ENCODE measurements at places on chromosomes 5 and 9. TPM values are rescaled to one million over a fixed set of nuclear protein-coding genes. Genes with fewer than 3 reads are reported as not detected.

Gene CD14
- 122 TPM for total RNA-seq

- DNase-seq: no peak
Observed at GRCh38 chr5:81803812-81804211, 52.9 kb upstream of the SSBP2 start.

- no peak for DNase-seq
Observed at GRCh38 chr5:146032911-146033310, 72.5 kb downstream of the PLAC8L1 start.

- no peak for DNase-seq
Observed at GRCh38 chr5:157606046-157606445, 30.5 kb upstream of the ADAM19 start.

Gene ANKRD31
- not detected for total RNA-seq

DNA sequence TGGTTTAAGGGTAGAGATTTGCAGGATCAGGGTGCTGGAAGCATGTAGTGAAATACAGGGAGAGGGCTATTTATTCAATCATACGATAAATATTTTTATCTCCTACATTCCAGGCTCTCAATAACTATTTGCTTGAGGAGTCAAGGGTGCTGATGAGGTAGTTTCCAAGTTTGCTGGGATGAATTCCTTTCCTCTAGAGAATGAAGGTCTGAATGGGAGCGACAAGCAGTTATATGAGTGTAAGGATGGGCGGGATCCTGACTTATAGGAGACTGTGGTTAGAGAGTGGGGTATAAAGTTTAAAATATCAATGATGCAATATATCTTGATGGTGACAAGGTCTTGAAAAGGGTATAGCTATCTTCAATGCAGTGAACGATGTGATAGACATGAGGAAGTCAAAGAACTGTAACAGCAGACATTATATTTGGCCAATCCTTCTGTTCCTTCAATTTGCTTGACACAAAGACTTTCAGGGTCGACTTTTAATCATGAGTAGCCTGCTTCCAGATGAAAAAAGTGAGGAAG lies 201.1 kb upstream of the HAPLN1 start:
- DNase-seq: no peak

GRCh38 chr5:9507974-9508373 lies 37.9 kb downstream of the SEMA5A start:
- no peak for DNase-seq

DNA sequence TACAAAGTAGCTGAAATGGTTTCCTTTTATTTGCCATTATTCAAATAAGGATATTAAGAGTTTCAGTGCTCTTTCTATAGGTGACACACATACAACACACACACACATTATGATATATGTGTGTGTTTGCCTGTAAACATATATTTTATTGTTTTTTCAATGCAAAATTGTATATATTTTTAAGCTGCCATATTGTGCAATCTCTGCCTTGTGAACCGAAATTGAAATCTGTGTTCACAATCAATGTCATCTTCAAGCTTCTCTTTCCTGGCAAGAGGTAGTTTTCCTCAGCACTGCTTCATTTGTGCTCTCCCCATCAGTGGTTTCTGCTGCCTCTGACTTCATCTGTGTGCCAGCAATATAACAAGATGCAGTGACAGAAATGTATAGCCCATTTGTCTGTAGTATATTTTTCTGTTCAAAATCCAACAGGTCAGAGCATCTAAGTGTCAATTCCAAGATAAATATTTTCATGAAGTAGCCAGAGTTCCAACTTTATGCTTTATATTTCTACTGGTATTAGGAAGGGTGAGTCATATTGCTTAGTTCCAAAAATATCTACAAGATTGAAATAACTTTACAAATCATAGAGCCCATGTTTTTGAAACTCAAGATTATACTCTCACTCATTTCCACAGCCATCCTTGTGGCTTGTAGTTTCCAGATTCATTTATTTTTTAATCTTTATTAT lies 1704.8 kb upstream of the CDH9 start:
- DNase-seq: no peak

DNA sequence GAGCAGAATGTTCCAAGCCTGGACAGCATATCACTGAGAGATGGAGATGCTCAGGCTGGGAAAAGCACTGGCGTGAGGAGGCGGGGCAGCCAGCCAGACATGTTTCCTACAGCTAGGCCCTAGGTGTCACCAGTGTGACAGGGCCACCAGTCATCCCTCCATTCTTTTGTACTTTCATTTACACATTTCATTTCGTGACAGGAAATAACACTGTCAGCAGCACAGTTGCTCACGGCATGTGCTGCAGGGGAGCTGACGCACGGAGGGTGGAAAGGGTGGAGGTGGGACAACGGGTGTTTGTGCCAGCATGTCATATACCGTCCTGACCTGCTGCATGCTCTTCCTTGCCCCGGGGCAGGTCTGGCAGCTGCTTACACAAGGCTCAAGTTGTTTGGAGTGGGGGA lies 14.8 kb upstream of the CEMIP2 start:
- DNase-seq: peak; percentile 68

GRCh38 chr9:77944556-77945243 lies 86.9 kb downstream of the GNAQ start:
- no peak for DNase-seq

DNA sequence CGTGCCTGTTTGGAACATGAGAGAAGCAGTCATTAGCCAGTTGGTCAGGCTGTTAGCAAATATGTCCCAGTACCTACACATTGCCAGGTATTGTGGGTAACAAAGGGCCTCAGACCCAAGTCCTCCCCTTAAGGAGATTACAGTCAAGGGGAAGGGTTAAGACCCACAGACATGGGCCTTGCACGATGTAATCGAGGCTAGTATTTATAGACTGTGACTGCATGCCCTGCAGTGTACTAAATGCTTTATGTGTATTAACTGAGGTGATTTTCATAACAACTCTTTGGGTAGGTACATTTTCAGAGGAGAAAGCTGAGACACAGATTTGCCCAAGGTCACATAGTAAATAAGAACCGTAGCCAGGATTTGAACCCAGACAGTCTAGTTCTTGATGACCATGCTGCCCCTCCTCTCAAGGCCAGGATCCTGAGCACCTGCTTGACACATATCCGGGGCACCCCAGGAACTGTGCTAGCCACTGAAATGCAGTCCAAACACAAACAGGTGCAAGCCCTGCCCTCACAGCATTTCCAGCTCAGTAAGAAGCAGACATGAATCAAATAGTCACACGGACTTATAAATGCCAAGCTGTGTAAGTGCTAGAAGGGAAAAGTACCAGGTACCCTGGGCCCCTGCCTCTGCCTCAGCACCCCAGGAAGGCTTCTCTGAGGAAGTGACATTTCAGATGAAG lies 32.0 kb upstream of the GRPEL2 start:
- DNase-seq: no peak

- DNase-seq: no peak
Observed at GRCh38 chr9:6383551-6384225, 29.3 kb upstream of the UHRF2 start.

GRCh38 chr9:116189683-116190082 lies 36.1 kb downstream of the PAPPA start:
- no peak for DNase-seq

GRCh38 chr5:141680751-141681201 lies 1.3 kb downstream of the ARAP3 start:
- no peak for DNase-seq

GRCh38 chr5:2110137-2110933 lies 227.6 kb upstream of the IRX4 start:
- DNase-seq: peak; percentile 45

Gene TGFBI
- total RNA-seq: 174 TPM

DNA sequence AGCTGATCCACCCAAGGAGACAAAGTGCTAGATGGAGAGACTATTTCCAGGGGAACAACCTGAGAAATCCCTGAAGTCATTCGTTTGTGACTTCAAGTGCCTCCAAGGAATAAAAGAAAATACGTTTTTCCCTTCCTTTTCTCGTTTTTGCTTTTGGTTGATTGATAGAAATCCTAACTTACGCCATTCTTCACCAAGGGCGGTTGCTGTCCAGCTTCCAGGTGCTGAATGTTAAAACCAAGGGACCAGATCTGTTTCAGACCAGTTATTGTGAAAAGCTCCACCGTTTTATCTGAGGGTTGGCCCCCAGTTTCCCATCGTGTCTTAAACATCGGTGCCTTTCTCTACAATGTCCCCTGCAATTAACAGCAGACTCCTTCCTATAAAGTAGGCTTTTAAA lies 600.7 kb upstream of the SGCD start:
- no peak for DNase-seq

DNA sequence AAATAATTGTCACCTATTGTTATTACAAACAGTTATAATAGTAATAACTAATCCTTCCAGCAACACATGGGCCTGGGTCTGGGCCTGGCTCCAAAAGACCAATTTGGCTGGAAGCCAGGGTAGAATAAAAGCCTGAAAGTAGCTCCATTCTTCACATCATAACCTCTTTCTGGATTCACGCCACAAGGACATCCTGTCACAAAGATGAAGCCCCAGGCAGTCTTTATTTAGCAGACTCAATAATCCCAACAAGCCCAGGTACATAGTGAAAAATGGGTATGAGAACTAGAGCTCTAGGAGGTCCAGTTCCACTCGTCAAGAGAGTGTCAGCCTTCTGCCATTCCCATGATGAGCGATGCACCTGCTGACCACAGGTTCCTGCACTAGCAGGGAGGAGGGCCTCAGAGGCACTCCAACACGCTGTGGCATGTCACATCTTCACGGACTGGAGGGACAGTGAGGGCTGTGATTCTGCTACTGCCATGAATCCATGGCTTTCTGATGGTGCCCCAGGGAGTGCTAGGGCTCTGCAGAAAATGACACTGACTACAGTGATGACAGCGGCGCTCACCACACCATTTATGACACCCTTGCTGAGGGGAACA lies 124.9 kb downstream of the SPOCK1 start:
- DNase-seq: no peak

Gene ADAMTSL2
- total RNA-seq: 3.4 TPM

Gene PCAT7
- total RNA-seq: not detected

- DNase-seq: no peak
Observed at GRCh38 chr5:66986009-66986408, 210.6 kb downstream of the CD180 start.

Gene PGM5
- total RNA-seq: 70.9 TPM

- DNase-seq: no peak
Observed at GRCh38 chr5:35956429-35956828, 18.0 kb upstream of the CAPSL start.

DNA sequence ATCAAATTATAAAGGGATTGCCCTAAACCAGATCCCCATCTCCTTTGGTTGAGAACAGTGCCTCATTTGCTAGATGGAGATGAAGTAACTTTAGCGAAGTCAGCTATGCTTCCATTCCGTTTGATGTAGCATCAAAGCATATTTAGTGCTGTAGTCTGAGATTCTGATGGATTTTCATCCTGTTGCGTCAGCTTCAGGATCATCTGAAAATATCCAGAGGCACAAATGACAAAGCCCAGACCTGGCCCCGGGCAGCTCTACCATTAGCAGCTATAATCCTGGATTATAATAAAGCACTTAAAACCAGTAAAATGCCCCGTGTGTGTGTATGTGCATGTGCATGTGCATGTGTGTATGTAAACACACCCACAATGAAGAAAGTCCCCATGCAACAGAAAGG lies 44.7 kb downstream of the ERAP1 start:
- DNase-seq: no peak

GRCh38 chr5:59732806-59733205 lies 160.7 kb downstream of the PDE4D start:
- DNase-seq: no peak

DNA sequence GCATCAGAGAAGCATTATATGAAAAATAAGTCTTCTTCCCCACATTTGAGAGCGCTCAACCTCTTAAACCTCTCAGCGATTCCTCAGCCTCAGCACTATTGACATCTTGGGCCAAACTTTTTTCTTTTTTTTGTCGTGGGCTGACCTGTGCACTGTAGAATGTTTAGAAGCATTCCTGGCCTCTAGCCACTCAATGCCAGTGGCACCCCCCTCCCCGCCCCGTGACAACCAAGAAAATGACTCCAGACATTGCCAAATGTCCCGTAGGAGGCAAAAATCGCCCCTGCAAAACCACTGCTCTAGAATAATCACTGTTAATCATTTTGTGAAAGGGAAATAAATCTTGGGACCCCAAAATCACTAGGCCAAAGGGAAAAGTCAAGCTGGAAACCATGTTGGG lies 129.1 kb upstream of the BOD1 start:
- no peak for DNase-seq

GRCh38 chr5:26847041-26847736 lies 191.2 kb downstream of the CDH9 start:
- no peak for DNase-seq

- DNase-seq: no peak
Observed at GRCh38 chr9:9498128-9498527, 1114.7 kb downstream of the PTPRD start.

DNA sequence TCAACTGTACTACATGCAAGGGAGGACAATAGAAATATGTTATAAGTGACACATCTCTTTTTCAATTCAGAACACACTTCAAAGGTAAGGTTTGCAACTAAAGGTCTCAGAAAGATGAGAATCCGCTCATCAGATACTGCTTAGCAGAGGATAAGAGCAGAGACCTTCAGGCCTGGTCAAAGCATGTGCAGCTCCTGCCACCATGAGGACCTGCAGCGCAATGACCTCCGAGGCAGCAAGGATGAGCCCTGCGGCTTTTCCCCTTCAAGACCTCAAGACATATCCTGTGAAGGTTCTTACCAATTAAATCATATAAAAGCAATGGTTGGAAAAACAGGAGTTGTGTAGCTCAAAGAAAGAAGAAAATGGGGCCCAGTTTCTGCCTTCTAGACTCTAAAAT lies 135.8 kb downstream of the TRIM36 start:
- no peak for DNase-seq

Gene PCDHAC2
- total RNA-seq: not detected

GRCh38 chr5:149392718-149393117 lies 13.6 kb upstream of the IL17B start:
- DNase-seq: no peak

DNA sequence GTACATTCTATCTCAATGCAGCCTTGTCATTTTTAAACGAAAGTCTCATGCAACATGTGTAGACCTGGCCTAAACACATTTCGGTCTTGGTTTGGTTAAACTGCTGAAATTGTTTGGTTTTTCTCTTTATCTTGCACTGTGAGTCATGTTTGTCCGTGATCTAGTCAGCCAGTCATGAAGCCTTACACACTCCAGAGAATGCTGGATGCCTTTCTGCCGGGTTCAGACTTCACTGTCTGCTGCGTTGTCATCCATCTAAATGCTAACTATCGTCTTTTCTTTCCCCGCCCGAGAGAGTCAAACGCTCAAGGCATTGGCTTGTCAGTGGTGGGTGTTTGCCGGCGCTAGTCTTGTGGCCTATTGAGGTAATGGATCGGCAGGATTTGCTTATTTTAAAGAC lies 1194.6 kb upstream of the WWC1 start:
- no peak for DNase-seq

Gene SLC4A9
- not detected for total RNA-seq

Gene SAXO1
- total RNA-seq: 0.11 TPM

Gene SLC6A7
- not detected for total RNA-seq

- DNase-seq: no peak
Observed at GRCh38 chr5:147832541-147832940, 1.1 kb upstream of the SPINK1 start.

DNA sequence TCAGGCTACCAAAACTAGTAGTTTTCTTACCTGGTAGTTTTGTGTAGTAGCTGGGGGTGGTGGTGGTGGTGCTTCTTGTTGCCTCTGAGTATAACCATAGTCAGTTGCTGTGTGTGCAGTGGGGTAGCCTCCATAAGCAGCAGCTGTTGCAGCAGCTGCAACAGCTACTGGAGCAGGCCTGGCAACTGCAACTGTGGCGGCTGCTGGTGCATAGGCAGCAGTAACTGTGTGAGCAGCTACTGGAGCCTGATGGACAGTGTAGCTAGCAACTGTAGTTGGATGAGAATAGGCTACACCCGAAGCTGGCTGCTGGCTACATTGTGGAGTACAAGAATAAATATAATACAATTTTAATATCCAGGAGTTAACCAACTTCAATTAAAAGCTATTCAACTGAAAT lies 24.7 kb downstream of the ZFR start:
- no peak for DNase-seq

Gene TAF11L5
- total RNA-seq: not detected

Gene AJM1
- total RNA-seq: 5.9 TPM

Measured in ascending aorta (tissue), 2 donors.